ENCODE measurements at places on chromosomes 1 and 21. TPM values are rescaled to one million over a fixed set of nuclear protein-coding genes. Genes with fewer than 3 reads are reported as not detected.

DNA sequence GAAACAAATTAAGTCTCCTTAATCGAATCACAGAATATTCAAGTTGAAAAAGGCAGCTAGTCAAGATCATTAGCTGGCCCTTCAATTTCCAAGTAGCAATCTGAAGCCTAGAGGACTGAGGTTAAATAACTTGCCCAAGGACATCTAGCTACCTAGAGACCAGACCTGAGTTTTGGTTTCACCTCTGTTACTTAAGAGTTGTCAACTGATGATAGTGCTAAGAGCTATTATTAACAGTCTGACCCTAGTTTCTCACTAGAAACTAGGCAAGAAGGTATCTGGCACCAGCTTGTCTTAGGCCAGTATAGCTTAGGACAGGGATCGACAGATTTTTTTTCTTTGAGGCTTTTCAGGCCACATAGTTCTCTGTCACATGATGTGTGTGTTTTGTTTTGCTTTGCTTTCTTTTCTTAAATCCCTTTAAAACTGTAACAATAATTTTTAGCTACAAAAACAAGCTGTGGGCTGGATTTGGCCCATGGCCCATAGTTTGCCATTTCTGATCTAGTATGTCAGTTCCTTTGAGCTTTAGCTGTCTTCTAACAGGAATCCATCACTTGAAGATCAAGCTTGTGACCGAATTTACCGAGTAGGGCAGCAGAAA is 23.2 kb downstream of the TRIM45 start:
- no peak for DNase-seq

GRCh38 chr1:184002071-184002470 is 35.5 kb downstream of the COLGALT2 start:
- DNase-seq = peak; percentile 42

GRCh38 chr1:185463011-185463410 is 146.0 kb upstream of the IVNS1ABP start:
- no peak for DNase-seq

DNA sequence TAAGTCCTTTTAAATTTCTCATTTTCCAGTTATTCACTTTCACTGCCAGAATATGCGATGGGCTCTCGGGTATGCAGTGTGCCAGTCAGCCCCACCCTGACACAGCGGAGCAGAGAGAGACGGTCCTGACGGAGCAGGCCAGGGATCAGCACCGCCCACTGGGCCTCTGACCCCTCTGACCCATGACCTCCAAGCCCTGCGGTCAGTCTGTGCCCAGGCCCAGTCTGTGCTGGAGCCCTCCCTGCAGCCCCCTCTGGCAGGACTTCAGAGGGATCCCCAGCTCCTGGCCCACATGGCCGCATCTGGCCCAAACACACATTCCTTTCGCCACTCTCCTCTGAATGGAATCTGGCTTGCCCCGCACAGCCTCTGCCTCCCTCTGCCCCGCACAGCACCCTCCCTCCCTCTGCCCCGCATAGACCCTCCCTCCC is 43.4 kb upstream of the COL6A2 start:
- DNase-seq = no peak

DNA sequence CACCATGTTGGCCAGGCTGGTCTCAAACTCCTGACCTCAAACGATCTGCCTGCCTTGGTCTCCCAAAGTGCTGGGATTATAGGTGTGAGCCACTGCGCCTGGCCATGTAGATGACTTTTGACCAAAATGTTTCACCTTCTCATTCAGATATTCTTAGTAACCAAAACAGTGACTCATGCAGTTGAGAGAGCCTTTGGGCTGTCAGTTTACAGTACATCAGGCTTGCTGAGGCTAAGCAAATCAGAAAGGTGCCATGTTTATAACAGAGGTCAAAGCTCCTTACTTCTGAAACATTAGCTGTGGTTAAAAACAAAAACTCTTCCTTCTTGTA is 21.0 kb downstream of the CNIH4 start:
- DNase-seq = no peak

GRCh38 chr21:40803101-40803500 is 43.9 kb downstream of the DSCAM start:
- no peak for DNase-seq

DNA sequence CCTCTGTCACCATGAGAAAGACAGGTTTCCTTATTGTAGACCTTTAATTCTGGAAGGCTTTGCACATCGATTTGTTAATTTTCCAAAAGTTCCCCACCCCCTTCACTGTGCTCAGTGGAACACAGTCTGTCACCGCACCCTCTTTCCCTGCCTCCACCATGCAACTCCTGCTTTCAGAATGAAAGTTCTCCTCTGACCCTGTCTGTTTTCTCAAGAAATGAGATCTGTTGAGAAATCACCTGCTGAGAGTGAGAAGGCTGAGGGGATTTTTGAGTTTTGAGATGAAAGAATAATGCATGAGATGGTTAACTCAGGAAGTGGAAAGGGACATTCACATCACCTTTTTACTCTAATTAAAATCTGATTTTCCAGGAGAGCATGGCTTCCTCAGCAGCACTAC is 99.6 kb downstream of the CYYR1 start:
- no peak for DNase-seq

DNA sequence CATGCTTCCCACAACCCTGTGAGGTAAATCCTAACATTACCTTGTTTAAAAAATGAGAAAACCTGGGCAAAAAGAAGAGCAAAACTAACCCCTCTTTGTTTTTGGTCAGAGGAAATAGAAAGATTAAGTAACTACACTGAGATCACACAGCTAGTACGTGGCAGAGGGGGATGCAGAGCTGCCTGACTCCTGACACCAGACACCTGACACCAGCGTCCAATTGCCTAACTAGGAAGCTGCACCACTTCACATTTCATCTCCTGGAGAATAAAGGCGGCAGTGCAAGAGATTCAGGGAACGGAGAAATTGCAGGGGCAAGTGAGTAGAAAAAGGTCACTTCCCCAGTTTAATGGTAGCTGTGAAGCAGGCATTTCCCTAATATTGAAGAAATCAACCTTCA is 229.3 kb upstream of the PTBP2 start:
- no peak for DNase-seq

- DNase-seq = no peak
Measured at GRCh38 chr21:44742418-44743153, 31.2 kb upstream of the TSPEAR start.

DNA sequence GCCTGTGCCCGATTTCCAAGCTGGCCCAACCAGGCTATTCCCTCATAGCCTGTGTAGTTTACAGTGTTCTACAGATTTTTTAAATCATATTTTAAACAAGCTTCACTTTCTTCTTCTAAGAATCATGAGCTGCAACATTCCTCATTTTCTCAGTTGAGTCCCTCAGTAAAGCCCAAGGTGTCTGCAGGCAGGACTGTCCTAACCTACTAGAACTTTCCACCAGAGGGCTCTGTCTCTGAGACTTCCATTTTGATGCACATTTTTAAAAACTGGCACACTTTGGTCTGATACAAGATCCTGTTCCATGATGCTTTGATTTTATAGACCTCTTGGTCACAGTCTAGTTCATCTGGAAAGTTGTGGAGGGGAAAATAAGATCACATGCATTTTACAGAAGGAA is 21.6 kb upstream of the SLAMF6 start:
- DNase-seq = no peak

GRCh38 chr1:222279591-222279990 is 268.3 kb downstream of the HHIPL2 start:
- no peak for DNase-seq

DNA sequence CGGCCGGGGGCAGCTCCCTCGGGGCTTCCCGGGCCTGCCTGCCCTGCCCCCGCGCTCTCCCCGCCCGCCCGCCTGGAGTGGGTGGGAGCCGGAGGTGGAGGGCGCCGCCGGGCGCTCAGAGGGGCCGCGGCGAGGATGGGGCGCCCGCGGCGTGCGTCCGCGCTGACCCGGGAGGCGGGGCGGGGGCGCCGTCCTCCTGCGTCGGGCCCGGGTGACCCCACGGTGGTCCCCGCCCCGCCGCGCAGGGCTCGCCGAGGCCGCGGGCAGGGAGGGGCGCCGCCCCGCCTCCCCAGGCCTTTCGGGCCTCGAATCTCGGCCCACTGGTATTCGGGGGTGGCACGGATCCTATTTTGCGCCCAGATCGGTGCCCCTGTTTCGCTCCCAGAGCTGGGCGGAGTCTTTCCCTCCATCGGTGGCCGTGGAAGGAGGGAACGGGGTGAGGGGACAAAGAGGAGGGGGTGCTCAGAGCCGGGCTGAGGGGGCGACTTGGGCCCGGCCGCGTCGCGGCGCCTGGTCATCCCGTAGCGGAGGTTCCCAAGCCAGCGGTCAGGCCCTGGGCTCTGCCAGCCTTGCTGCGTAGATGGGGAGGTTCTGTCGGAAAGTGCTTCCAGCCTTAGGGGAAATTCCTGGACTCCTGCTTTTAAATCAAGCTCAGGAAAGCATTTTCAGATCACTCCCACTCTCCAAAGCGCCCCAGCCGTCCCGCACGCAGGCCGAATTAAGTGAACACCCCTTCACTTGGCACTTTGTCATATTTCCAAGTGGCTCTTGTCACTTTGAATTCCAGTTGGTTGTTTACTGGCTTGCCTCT is 545 bp downstream of the PATJ start:
- DNase-seq = peak; percentile 55

DNA sequence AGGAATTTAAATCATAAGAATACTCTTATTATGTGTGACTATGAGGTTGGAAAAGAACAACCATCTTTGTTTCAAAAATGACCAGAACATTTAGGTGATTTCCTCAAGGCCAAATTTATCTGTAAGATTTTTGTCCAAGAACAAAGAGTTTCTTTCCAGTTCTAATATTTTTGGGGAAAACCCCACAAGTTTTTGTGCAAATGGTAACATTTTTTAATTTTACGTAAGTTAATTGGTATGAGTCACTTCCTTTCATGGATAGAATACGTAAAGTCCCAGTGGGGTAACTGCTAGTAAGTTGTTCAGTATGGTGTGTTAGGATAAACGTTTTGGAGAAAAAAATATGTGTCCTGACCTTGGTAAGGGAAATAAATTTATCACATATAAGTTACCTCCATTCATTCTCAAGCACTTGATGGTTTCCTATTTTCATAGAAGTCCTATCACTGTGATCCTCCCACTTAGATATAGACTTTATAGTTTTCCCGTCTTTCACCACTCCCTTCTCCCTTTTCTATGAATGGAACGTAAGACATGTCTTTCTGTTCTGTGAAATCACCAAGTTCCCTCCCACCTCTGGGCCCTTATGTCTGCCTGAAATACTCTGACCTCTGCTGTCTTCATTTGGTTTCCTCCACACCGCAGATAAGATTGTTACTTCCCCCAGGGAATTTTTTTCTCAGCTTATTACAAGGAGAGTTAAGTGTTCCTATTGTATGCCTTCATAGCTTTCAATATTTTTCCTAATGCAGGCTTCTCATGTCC is 34.9 kb upstream of the TSNAX start:
- DNase-seq = no peak

DNA sequence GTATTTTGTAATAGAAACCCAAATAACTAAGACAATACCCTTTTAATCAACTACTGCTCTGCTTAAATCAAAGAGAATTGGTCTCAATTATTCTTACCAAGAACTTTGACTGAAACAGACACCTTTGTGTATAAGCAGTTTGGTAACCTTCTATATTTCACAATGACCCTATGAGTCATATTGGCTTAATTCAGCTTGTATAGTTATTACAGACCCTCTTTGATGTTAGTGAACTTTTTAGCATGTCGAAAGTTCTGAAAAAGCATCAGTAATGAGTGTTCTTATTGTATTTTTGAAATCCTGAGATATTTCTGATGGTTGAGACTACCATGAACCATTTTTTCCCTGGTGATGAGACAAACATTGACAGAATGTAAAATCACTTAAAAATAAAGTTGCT is 43.3 kb upstream of the RABGAP1L start:
- DNase-seq = no peak

DNA sequence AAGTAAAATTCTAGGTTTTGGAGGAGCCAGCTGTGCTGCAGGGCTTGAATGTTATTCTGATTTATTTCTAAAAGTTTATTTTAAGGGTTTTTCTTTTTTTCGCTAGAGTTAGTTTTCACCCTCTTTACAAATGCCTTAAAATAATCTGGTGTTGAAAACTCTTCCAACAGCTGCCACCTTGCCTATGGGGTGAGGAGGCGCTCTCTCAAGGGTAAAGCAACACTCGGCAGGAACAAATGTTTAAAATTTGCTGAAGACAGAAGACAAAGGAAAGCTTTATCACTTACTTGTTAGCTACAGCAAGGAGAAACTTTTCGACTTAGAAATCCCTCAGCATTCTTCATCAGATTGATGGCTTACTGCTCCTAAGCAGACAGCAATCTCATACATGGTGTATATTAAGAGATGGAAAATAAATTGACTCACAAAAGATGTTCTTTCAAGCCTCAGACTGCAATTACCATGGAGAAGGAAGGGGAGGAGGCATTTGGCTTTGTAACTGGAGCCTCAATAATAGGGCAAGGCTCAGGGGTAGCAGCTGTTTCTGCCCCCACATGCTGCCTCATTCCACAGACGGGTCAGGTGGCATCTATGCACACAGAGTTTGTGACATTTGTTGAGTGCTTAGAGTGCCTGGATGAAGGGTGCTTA is 79.8 kb upstream of the RALGPS2 start:
- no peak for DNase-seq

- no peak for DNase-seq
Measured at GRCh38 chr1:84247425-84248220, 53.9 kb upstream of the SAMD13 start.

- DNase-seq = no peak
Measured at GRCh38 chr1:19759740-19760089, 40.0 kb downstream of the TMCO4 start.

GRCh38 chr1:214404571-214405213 is 123.7 kb downstream of the SMYD2 start:
- DNase-seq = no peak

GRCh38 chr1:31588751-31589515 is 12.6 kb downstream of the TINAGL1 start:
- peak; percentile 71 for DNase-seq

DNA sequence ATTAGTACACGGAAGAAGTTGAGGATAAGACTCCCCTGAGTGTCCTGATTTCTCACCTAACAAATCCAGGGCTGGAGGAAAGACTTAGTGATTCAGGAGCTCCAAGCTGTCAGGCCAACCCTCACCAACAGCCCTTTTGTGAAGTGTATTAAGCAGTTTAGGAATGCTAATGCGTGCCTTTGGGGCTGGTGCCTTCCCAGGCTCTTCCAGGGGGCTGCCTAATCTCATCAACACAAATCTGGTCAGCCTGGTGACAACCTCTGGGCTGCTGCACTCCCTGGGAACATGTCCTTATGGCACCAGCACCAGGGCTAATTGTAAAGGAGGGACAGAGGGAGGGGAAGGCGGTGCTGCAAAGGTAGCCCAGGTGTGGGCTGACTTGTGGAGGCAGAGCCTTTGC is 15.5 kb downstream of the CSMD2 start:
- no peak for DNase-seq

- DNase-seq = no peak
Measured at GRCh38 chr21:29208682-29209059, 78.2 kb downstream of the MAP3K7CL start.

DNA sequence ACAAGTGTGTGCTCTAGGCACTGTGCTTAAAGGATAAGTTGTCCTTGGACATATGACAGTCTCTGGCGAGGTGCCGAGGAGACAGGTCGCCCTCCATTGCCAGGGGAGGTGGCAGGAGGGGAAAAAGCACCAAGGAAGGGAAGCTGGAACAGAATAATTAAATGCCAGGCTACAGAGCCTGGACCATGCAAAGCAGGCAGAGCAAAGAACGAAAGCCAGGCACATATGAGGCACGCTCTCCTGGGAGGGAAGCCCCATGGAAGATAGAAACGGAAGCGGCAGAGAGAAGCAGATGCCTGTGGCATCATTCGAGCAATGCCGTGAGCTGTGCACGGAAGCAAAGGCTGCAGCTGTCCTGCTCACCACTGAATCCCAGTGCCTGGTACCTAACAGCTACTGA is 91.2 kb downstream of the JAK1 start:
- no peak for DNase-seq

Gene HSD3B2
- not detected for total RNA-seq

Gene CSDE1
- 789 TPM for total RNA-seq

Gene TTC34
- 0.74 TPM for total RNA-seq

Gene COL8A2
- total RNA-seq = 0.66 TPM

Gene CD34
- 44.7 TPM for total RNA-seq

Gene PTGFRN
- total RNA-seq = 181 TPM

Gene UBASH3A
- total RNA-seq = not detected
